ENCODE measurements at places on chromosomes 7 and 10.

GRCh38 chr7:22859641-22860290 is 37.1 kb upstream of the TOMM7 start:
- DNase-seq, result no peak

DNA sequence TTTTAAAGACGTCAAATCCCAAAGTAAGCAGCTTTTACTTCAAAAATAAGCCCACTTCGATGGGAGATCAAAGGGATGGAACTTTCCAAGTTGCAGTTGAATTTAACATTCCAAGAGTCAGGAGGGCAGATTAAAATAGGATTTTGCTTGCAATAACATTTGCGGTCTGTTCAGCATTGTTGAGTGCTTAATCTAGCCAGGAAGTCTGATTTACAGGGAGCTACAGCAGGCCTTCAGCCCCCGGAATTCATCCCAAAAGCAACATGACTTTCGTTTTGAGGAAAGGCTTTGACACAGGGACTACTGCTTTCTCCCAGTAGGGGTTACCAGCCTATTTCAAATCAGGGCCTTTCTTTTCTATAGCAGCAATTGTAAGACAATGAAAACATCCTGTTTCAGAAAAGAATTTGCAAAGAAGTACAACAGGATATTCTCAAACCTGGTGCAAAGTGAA is 279.6 kb upstream of the PITRM1 start:
- peak; percentile 52 for DNase-seq

DNA sequence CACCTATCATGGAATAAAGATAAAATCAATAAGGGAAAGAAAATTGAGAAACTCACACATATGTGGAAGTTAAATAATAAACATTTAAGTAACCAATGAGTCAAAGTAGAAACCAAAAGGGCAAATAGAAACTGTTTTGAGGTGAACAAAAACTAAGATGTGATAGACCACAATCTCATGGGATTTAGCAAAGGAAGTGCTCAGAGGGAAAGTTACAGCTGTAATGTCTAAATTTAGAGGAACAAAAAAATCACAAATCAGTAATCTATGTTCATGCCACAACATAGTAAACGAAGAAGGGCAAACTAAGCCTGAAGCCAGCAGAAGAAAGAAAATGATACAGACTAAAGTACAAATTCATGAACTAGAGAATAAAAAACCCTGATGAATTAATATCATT is 16.3 kb downstream of the CYP3A4 start:
- no peak for DNase-seq

- peak; percentile 47 for DNase-seq
Observed at GRCh38 chr10:71736570-71736952, 17.0 kb upstream of the C10orf105 start.

DNA sequence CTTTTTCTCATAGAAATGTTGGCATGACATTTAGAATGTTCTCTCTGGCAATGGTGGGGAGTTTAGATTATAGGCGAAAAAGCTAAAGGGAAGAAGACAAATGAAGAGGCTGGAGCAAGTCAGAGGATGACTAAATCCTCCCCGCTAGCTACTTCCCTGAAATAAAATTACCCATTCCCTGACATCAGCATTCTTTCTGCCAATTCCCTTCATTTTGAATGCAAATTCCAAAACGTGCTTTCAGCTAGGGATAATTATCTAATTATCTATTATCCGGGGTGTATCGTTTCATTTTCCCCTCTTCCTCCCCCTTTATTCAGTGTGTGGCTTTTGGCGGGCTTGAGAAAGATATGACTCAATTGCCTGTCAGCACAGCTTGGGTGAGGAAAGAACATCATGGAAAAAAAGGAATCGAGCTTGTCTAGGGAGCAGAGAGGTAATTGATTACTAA is 672.3 kb downstream of the TNS3 start:
- DNase-seq, result no peak

DNA sequence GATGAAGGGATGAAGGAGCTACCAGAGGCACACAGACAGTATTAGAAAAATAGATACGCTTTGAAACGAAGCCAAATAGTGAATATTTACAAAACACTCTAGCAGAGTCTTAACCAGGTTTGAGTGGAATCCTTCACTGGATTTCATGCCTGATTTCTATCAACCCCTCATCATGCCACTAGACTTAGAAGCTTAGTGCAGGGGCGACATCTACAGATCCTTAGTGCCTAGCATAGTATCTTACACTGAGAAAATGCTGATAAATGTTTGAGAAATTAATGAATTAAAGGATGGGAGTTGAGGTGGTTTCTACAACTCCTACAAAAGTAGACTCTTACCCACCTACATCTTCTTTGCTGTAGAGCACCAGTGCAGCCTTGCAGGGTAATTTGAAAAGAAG is 54.7 kb upstream of the CCNJ start:
- DNase-seq, result no peak

- no peak for DNase-seq
Observed at GRCh38 chr7:1425292-1426136, 33.8 kb downstream of the MICALL2 start.

GRCh38 chr7:8371742-8372141 is 61.7 kb upstream of the NXPH1 start:
- no peak for DNase-seq

DNA sequence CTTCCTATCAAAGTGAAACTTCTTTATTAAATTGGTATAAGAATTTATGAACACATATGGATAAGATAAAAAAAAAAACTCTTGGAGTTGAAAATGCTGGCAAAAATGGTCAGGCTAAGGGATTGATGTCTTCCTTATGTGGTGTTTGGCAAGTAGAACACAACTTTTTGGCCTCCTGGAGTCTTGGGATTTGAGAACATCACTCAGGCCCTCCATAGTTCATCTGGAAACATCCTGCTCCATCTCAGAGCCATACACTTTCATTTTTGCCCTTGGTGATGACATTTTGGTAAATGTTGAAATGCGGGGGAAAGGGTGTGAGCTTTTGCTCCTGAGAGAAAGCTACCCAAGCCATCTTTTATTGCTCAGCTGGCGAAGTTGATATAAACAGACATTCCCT is 27.5 kb upstream of the BTBD16 start:
- peak; percentile 66 for DNase-seq

All from tongue (tissue), 3 donors.